Panc1 (cell line): ENCODE measurements at places on chromosomes 11 and 22. TPM values are rescaled to one million over a fixed set of nuclear protein-coding genes. Genes with fewer than 3 reads are reported as not detected.

DNA sequence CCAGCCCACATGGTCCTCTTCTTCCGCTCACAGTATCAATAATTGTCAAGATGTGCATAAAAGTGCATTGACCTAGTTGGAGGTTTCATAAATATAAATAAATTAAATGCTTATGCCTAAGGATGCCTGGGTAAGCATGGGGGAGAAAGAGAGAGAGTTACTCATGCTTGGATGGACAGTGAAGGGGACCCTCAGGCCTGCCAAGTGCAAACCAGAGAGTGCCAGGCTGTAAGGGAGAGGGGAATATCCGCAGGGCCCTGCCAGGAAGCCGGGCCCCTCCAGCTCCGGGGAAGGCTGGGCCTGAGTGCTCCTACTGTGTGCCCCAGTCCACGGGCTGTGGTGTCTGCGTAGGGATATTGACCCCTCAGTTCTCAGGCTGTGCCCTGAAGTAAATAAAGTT lies 214.6 kb downstream of the DSCAML1 start:
- H3K27ac ChIP-seq = no peak overlapping the region
- no peak overlapping the region for H3K4me3 ChIP-seq
- DNase-seq = no peak
- H3K4me1 ChIP-seq = no peaks in the 10 kb centered on the region

GRCh38 chr22:47898946-47899345 lies 1136.5 kb downstream of the TBC1D22A start:
- no peak overlapping the region for H3K27ac ChIP-seq
- H3K27me3 ChIP-seq = no peaks in the 10 kb centered on the region
- no peaks in the 10 kb centered on the region for H3K4me1 ChIP-seq
- H3K4me3 ChIP-seq = no peak overlapping the region
- H3K36me3 ChIP-seq = no peaks in the 10 kb centered on the region

OR4C16 gene
- not detected for total RNA-seq

TNNT3 gene
- 0.41 TPM for total RNA-seq
